Cardiac septum (tissue), 1 donor: ENCODE measurements at places on chromosomes 2 and 18.

- peak; percentile 76 for DNase-seq
These were observed 2.5 kb downstream of the KLF7 start for GRCh38 chr2:207163053-207163755.

GRCh38 chr2:204274429-204274828 lies 270.8 kb upstream of the PARD3B start:
- no peak for DNase-seq

- no peak for DNase-seq
These were observed 800.4 kb upstream of the ID2 start for GRCh38 chr2:7881466-7881865.

DNA sequence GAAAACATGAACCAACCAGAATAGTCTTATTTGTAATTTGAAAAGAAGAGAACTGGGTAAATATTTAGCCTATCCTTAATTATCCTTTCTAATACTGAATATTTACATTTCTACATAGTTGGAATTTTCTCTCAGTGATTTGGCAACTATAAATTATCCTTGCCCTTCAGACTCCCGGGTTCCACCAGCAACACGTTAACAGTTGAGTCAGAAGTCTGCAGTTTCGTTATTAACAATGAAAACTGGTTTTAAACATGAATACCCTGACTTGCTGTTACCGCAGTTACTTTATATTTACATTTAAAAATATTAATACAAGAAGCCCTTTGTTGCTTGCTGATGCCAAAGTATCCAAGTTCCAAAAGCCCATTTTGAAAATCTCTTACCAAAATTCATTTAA lies 673.0 kb downstream of the ARHGAP15 start:
- no peak for DNase-seq

DNA sequence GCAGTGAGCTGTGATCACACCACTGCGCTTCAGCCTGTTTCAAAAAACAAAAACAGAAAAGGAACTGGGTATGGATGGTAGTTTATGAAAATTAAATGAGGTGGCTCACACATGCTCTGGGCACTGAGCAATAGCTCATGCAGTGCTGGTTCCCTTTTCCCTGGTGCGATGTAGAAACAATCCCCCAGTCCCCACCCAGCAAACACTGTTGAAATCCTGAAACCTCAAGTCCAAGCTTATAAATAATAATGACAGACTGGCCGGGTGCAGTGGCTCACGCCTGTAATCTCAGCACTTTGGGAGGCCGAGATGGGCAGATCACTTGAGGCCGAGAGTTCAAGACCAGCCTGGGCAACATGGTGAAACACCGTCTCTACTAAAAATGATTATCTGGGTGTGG lies 55.4 kb upstream of the SMAD2 start:
- no peak for DNase-seq

DNA sequence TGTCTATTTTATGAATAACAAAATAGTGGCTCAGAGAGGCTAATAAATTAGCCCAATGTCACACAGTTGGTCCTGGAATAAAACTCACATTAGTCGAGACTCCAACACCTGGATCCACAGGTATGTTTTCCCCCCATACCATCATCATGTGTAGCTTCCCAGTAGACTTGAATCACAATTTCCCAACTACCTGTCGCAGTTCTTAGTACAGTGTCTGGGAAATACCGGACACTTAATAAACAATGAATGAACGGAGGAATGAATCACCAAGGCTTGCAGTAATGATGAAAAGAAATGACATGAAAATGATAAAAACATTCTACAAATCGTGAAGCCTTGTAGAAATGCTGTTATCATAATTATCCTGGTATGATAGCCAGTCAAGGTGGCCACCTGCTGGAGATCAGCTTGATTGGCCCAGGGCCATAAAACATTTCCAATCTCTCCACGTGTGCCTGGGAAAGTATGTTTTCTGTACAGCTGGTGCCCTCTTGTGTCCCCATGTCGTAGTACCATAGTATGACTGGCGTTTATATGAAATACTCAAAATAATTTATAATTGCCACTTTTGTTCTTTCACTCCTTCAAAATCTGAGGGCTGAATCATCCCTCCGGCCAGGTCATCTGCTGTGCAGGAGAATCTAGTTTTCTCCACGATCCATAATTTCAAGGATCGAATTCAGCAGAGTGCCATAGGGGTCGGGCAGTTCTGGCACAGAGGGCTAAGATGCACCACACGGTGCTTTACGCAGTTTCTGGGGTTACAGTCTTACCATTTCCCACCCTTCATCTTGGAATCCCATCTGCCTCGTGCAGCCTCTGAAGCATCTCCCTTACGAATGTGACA lies 95.4 kb downstream of the LAMA1 start:
- DNase-seq, result no peak

GRCh38 chr18:44497311-44497710 lies 183.4 kb upstream of the SETBP1 start:
- DNase-seq, result no peak
